ENCODE measurements at places on chromosomes 4 and X.

GRCh38 chr4:136812100-136812880, 720.0 kb downstream of the PCDH18 start:
- DNase-seq, result no peak

- peak; percentile 95 for DNase-seq
Measured at GRCh38 chr4:100736641-100737451, 219.0 kb upstream of the EMCN start.

DNA sequence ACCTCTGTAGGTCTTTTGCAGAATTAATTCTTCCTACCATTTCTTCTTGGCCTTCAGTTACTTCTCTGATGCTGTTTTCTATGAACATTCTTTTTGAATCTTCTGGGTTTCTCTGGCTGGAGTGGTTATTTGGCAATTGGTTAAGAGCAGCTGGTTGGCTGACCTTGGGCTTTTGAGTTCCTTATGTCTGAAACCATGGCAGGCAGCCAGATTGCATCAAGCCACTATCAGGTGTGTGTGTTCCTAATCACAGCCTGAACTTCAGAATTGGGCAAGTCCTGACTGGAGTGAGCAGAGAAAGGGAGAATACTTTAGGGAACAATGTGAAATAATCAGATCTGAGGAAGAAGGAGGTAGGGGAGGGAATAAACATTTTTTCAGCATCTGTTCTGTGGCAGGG, 90.2 kb downstream of the ARHGAP10 start:
- peak; percentile 65 for DNase-seq

DNA sequence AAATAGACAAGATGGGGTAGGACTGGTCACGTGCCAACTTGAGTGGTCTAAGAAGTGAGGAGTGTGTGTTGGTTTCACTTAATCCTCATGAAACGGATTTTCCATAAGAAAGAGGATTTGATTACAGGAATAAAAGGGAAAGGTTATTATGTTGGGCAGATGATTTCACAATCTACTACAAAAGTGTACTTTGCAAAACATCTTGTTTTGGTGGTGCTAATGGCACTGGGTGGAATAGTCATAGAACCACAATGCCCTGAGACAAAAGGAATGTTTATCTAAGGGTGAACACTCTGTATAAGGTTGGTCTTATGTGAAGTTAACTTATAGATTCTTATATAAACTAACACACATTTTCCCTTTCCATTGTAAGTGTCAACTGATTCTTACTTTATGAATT, 45.6 kb downstream of the GLUD2 start:
- DNase-seq, result no peak

- DNase-seq, result peak; percentile 45
Measured at GRCh38 chr4:107854356-107855022, 29.8 kb downstream of the SGMS2 start.

GRCh38 chr4:87882321-87882720, 49.6 kb downstream of the MEPE start:
- peak; percentile 78 for DNase-seq

- DNase-seq, result no peak
Measured at GRCh38 chr4:11151500-11151899, 277.2 kb downstream of the HS3ST1 start.

DNA sequence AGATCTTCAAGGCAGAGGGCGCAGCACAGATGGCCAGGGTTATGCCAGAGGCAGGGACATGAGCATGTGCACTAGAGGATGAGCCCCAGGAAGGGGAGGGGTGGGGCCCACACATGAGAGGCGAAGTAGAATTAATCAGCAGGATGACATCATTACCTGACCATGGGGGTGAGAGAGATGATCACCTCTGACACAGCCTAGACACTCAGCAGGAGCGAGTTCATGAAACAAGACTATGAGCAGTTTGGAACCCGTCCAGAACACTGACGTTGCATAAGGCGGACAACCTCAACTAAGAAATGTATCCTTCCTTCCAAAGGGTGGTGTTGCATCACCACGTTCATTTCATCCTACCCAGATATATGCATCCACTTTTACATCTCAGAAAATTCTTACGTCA, 446.7 kb upstream of the TENM3 start:
- DNase-seq, result peak; percentile 74

DNA sequence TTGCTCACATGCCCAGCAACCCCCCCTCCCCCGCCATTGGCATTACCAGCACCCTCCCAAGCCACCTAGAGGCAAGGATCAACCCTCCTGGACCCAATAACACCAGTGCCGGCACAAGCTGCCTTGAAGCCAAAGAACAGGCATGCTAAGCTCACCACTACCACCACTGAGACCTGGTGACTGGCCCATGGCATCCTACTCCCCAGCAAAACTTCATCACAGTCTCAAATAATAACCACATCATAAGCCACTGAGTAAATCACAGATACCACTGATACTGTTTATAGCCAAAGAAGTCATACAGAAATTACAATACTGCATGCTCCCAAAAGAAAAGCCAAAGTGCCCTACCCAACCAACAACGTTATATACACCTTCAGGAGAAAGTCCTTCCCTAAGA, 73.6 kb upstream of the RPL34 start:
- no peak for DNase-seq

DNA sequence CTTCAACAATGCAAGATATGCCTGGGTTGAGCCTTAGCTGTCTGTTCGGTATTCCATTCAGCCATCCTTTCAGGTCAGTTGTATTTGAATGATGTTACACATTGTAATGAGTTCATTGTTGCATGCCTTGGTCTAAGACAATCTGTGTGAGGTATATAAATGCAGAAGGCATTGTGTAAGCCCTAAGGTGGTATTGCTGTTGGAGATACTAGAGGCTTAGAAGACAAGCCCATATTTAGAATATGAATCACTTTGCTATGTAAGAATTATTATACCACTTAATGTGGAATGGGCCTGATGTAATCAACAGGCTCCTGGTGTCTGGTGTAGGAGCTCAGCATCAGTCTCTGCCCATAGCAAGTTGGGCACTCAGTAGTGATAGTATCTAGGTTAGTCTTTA, 473.4 kb upstream of the GNPDA2 start:
- DNase-seq, result no peak

DNA sequence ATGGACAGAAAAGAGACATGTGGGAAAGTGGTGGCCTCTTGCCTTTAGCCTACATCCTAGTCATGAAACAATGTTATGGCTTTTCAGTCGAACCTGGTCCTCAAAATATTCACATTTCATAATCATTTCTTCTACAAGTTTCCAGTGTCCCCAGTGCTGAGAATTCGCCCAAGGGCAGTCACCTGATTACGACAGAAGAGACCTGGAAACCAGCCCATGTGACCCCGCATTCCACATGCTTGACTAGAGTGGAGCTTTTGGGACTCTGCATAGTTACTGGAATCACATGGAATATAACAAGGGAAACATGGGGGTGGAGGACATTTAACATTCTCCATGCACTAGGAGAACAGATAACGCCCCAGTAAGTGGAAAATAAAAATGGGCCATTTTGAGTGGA, 100.1 kb downstream of the PPARGC1A start:
- peak; percentile 81 for DNase-seq

DNA sequence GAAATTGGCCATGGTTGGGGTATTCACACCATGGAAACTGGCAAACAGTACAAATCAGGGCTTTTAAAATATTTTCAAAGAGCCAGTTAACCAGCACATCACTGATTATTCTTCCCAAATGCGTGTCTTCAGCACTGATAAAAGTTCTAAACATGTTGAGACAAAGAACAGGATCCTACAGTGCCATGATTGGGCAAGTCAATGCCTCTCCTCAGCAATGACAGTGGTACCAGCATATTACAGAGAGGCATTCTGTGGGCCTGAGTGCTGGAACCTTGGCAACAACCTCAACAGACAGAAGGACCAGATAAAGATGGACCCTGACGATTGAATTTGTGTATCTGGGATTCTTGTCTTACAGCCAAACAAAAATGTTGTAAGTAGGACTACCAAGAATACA, 108.9 kb downstream of the EFHC2 start:
- no peak for DNase-seq

GRCh38 chrX:104679175-104679574, 113.2 kb downstream of the IL1RAPL2 start:
- no peak for DNase-seq

GRCh38 chrX:6849716-6850414, 297.6 kb upstream of the STS start:
- DNase-seq, result peak; percentile 6

GRCh38 chrX:6678313-6678712, 143.4 kb upstream of the VCX3A start:
- no peak for DNase-seq

DNA sequence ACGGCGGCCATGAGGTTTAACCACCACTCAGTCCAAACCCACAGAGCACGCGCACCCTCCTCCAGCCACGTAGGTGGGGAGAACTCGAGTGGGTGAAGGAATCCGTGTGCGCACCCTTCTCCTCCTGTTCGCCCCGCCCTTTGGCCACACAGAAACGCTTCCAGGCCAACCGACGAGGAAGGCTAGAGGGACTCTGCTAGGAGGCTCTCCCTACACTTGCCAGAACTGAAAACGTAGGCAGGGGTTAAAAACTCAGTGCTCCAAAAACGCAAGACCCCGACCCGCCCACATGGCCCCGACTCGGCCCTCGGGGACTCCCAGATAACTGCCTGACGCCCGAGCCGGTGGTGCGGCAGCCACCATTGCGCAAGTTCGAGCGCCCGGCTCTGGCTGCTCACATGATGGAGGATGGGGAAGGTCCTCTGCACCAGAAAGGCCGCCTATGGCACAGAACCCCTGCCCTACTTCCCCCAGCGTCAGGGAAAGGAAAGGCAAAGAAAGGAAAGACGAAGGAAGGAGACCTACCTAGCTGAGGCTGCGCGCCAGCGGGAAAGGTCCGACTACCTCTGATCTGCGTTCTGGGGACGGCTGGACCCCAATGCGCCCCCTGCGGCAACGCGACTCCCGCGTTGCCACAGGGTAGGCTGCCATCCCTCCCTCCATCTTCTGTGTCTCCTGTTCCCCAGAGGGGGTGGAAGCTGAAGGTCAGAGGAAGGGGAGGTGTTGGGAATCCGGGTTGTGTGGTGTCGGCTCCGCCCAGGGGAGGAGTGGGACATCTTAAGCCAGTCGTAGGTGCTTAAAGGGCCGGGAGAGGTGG, 201.9 kb upstream of the AGTR2 start:
- peak; percentile 8 for DNase-seq

- no peak for DNase-seq
Measured at GRCh38 chrX:114584983-114585842, 1.3 kb downstream of the HTR2C start.

GRCh38 chr4:39889226-39889625, 88.5 kb downstream of the PDS5A start:
- no peak for DNase-seq

DNA sequence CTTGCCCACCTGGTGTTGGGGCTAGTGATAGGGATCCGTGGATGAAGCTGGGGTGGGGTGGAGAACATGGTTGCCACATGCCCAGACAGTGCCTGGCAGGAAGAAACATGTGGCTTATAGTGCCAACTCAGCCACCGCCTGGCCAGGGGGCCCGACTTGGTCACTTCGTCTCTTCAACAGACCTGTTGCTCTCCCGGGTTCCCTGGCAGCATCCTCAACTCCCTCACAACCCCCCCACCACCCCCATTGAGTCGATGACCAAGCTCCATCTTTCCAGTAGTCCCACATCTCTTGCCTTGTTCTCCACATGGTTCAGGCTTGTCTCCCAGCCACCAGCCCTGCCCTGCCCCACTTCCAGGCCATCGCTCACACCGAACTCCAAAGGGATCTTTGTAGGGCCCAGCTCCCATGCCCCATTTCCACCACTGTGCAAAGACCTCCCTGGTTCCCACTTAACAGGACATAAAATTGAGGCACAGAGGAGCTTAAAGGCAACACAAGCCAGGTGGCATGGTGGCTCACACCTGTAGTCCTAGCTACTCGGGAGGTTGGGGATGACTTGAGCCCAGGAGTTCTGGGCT, 7.8 kb downstream of the PNCK start:
- no peak for DNase-seq

DNA sequence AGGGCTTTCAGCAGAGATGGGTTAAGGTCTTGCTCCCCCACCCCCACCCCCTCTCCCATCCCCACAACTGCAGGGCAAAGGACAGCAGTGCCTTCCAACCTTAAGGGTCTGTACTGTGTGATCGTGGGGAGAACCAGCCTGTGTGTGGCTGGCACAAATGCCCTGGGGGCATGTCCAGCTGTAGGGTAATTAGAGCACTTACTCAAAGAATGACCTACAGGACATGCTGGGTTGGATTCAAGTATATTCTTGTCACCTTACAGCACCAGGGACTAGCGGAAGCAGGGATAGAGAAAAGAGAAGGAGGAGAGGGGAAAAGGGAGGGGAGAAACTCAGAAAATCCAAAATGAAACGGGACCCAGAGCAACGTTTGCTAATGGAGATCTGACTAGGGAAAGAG, 191.3 kb upstream of the GATB start:
- no peak for DNase-seq

DNA sequence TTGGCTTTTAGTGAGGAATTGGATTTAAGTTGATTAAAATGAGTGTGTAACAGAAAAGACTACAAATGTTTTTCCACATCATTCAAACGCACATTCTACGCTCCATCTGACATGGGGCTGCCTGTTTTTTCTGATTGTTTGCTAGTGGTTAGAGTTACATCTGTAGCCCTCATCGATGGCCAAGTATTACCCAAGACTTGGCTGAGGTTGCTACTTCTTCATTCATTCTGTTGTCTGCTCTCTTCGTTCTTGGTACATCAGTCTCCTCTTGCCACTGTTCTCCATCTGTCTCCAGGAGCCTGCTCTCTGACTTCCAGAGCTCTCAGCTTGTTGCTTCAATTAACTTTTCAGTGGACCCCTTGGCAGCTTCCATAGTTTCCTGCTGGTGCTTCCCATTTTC, 1844.6 kb upstream of the TENM3 start:
- DNase-seq, result no peak

GRCh38 chr4:6542951-6543350, 32.0 kb upstream of the MAN2B2 start:
- no peak for DNase-seq

- DNase-seq, result no peak
Measured at GRCh38 chr4:69484011-69484410, 11.7 kb downstream of the UGT2B4 start.

DNA sequence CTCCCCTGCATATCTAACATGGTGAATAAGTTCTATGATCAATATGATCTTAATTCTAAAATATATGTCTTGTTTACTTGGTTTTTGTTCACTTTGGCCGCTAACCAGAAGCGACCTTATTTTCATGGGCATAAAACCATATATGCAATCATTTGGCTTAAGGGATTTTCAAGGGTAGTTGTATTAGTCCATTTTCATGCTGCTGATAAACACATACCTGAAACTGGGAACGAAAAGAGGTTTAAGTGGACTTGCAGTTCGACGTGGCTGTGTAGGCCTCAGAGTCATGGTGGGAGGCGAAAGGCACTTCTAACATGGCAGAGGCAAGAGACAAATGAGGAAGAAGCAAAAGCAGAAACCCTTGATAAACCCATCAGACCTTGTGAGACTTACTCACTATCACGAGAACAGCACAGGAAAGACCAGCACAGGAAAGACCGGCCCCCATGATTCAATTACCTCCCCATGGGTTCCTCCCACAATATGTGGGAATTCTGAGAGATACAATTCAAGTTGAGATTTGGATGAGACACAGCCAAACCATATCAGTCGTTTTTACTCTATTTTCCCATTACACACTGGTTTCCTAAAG, 114.3 kb upstream of the CPEB2 start:
- DNase-seq, result no peak

Measured in astrocyte (in vitro differentiated cells and primary cell).